Caki2 (cell line): ENCODE measurements at places on chromosomes 2 and 18. TPM values are rescaled to one million over a fixed set of nuclear protein-coding genes. Genes with fewer than 3 reads are reported as not detected.

DNA sequence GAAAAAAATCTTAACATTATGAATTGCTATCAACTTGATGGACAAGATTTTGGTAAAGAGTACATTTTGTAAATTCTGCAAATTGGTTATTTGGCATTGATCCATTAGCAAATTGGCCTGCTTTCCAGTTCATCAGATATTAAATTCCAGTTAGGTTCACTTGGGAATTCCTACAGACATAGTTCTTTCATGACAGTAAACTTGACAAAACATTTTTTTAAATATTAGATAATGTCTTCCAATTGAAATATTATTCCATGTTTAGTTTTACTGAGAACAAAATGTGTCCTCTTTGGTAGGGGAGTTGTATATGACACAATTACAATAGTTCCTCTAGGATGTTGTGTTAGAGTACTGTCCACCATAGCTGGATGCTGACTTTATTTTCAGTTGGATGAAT lies 141.9 kb downstream of the LCLAT1 start:
- DNase-seq: no peak

- DNase-seq: no peak
Measured at GRCh38 chr2:72150861-72151356, 3.2 kb upstream of the CYP26B1 start.

DNA sequence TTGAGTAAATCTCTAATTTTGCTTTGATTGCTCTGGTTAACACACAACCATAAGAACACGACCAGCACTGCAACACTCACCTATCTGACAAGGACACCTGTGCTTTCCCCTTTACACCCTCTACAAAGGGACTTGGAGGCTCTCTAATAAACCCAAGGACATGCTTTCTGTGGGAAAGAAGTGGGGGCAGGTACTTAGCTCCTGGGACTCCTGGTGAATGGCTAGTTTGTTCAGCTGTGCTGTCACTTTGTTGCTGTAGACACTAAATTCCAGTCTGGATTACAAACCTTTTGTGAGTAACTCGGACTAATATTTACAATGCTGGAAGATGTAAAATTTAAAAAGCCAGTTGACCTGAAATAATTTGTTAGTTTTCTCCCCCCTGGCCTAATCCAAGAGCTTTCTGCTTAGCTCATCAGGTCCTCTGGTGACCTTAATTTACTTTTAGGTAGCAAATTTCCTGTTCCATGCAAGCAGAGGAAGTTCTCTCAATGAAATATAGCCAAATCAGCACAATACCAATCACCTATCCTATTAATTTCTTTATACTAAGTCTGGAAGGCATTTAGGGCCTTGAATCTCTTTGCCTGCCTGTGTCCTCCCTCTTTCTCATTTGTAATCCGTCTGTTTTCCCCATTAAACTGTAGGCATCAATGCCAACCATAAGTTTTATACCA lies 67.5 kb downstream of the PLCL1 start:
- DNase-seq: no peak

- DNase-seq: no peak
Measured at GRCh38 chr2:174951745-174952144, 53.4 kb downstream of the CHN1 start.

DNA sequence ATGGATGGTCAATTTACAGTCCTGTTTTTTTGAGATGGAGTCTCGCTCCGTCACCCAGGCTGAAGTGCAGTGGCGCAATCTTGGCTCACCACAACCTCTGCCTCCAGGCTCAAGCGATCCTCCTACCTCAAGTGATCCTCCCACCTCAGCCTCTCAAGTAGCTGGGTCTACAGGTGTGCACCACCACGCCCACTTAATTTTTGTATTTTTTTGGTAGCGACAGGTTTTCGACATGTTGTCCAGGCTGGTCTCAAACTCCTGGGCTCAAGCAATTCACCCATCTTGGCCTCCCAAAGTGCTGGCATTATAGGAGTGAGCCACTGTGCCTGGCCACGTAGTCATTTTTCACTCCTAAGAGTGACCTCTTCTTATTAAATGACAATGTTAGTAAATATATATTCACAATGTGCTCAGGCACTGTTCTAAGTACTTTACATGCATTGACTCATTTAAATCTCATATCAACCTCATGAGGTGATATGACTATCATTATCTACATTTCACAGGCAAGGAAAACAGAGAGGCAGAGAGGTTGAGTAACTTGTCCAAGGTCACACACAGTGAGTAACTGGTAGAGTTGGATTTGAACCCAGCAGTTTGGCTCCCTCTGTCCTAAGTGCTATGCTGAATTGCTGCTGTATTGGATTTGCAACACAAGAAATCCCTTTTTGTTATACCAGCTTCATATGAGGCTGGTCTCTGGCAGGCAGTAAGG lies 5.6 kb upstream of the DIS3L2 start:
- DNase-seq: no peak

DNA sequence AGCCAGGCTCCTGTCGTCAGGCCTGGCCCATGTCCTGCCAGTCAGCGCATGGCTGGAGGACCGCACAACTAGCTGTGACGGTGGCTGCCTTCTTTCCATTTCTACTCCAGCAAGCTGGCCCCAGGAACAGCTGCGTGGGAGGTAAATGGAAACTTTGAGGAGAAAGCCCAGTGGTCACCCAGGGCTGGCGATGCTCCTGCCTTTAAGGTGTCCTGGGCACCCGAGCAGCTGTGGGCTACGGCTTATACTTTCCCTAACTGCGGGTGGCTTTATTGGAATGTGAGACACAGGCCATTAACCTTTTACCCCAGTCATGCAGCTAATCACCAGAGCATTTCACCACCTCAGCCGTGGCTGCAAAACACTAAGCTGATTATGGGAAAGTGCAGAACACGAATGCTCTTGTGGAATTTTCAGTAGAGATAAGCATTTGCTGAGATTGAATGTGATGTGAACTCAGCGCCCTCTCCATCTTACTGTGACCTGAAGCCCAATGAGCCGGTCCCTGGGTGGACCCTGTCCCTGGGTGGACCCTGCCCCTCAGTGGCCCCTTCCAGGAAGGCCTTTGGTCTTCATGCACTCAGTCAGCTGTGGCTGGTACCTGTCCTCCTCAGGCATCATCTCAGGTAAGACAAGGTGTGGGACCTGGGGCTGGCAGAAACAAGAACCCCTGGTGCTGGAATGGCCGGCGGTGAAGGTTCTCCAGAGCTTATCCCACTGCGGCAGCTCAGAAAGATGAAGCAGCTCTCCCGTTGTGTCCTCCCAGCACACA lies 275.4 kb upstream of the HS6ST1 start:
- peak; percentile 79 for DNase-seq

DNA sequence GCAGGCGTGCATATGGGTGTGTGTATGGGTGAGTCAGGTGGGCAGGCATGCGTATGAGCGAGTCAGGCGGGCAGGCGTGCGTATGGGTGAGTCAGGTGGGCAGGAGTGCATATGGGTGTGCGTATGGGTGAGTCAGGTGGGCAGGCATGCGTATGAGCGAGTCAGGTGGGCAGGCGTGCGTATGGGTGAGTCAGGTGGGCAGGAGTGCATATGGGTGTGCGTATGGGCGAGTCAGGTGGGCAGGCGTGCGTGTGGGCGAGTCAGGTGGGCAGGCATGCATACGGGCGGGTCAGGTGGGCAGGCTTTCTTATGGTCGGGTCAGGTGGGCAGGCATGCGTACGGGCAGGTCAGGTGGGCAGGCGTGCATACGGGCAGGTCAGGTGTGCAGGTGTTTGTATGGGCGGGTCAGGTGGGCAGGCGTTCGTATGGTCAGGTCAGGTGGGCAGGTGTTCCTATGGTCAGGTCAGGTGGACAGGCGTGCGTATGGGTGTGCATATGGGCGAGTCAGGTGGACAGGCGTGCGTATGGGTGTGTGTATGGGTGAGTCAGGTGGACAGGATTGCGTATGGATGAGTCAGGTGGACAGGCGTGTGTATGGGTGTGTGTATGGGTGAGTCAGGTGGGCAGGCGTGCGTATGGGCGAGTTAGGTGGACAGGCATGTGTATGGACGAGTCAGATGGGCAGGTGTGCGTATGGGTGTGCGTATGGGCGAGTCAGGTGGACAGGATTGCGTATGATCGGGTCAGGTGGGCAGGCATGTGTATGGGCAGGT lies 28.7 kb upstream of the KLF11 start:
- peak; percentile 60 for DNase-seq

DNA sequence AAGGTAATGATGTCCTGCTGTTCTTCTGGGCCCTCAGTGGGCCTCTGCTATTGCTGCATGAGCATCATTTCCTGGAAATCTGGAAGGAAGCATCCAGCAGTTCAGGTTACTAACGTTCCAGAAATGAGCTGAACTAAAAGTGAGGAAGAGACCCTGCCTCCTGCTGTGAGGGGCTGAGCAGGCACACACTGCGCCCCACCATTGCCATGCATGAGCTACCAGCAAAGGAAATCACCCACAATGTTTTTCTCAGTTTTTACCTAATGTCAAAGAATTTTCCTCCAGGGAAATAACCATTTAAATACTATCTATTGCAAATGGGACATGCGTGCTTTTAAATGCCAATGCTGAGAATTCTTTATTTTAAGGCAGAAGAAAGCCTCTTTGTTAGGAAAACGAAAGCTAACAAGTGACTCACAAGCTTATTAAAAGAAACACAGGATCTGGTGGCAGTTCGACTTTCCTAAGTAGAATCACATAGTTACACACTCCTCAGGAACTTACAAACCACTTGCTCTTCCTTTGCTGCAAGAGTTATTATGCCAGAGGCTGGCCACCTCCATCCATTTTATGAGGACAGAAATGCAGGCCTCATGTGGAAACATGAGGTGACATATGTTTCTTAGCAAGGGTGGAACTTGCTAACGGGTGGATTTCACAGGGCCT lies 152.6 kb upstream of the TTC39C start:
- DNase-seq: no peak

- DNase-seq: no peak
Measured at GRCh38 chr2:159640176-159640575, 23.8 kb upstream of the BAZ2B start.

GRCh38 chr2:39623917-39624316 lies 41.8 kb upstream of the TMEM178A start:
- no peak for DNase-seq

DNA sequence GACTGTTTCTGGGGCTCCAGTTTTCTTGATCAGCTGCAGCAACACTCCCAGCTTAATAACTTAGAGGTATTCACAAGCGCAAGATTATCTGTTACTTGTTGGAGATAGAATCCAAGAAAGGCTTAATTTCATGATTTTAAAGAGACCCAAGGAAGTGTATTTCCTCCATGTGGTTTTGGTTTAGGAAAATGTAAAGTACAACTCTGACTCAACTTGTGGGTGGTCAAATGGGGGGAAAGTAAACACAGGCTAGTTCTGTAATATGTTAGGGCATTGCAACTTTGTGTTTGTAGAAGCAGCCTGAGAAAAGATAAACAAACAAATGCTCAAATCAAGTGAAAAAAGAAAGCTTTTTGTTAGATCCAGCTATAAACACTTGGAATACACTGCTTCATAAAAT lies 90.1 kb upstream of the COL3A1 start:
- DNase-seq: no peak

GRCh38 chr18:10262566-10262965 lies 191.9 kb upstream of the APCDD1 start:
- no peak for DNase-seq

GRCh38 chr2:180573951-180574350 lies 406.5 kb upstream of the UBE2E3 start:
- peak; percentile 3 for DNase-seq

GRCh38 chr2:17373741-17374140 lies 144.5 kb downstream of the RAD51AP2 start:
- no peak for DNase-seq

DNA sequence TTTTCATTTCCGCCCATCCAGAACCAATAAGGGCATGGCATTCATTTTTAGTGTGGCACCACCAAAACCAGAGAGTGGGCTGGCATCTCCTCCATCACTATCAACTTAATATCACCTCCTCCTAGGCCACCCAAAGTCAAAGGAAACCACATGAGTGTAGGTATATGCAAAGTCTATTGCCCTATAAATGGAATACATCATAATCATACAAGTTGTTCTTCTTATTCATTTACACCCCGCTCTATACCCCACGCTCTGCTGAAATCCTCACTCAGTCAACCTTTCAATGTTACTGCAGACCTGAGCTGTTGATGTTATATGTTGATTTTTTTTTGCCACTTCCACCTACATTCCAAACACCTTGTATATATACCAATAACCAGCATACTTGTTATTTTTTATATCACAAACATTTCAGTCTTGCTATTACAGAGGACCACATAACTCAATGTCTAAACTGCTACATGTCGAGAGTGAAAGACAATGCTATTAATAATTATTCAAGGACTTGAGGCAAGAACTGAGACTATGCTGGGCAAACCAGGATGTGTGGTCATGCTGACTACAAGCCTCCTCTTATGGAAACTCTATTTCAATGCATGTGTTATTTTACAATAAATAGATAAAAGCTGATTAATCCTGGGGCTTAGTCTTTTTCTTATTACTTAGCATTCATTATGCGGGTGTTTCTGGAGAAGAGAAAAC lies 466.5 kb upstream of the ID2 start:
- no peak for DNase-seq

- DNase-seq: no peak
Measured at GRCh38 chr2:72116081-72116533, 31.6 kb downstream of the CYP26B1 start.

The PSTPIP2 gene
- total RNA-seq: not detected in 2 replicates

The TTR gene
- total RNA-seq: not detected in 2 replicates

The SLC4A3 gene
- 0.75 and 3.5 TPM in 2 replicates for total RNA-seq

The ERFE gene
- total RNA-seq: 39.5 and 53.4 TPM in 2 replicates

The MYOM1 gene
- 0.17 and 0.20 TPM in 2 replicates for total RNA-seq

The CDKL4 gene
- not detected in 2 replicates for total RNA-seq

The TEKT4 gene
- total RNA-seq: not detected in 2 replicates
